Hippocampal formation (tissue), 2 donors: ENCODE measurements at places on chromosomes 7 and 10.

DNA sequence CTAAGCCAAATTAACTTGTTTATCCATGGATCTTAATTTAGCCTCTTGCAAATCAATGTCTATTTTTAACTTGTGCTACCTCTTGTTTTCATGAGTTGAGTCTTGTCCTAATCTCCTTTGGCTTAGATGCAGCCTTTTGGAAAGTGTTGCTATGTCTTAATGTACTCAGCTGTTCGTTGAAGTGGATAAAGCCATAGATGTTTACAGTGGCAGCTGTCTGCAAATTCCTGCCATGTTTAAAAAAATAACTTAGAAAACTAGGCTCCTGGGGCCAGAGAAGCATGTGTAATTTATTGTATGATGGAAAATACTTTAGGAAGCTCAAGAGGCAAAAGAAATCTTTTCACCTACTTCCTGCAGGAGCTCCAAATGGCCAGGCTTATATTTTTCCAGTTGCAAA lies 253.1 kb upstream of the RHOBTB1 start:
- DNase-seq = no peak

DNA sequence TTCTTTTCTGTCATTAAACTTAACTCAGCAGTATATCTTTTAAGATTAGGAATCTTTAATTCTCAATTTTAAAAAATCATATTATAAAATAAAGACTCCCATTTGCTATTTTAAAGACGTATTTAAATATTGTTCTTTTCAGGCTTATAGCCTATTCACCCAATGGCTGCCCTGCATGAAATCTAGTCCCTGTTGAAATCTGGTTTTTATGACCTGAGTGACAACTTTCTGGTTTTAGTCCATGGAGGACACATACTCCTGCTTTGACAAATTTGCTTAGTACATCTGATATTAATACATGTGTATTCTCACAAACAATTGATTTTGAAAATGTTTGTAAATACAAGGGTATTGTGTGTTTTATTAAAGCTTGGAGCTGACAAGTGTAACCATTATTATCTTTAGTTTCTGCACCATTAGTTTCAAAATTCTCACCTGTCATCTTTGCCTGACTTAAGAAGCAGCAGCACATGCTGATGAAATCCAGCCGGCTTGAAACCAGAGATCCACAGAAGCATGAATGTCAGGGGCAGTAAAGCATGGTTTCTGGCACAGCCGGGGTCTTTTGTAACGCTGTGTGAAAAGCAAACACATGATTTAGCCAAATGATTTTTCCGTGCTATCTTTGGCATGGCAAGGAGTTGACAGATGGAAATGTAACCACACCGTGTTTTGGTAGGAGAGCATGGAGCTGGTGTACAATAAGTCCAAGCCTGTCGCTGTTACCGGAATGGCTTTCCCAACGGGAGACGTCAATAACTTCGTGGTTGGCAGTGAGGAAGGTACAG lies 262.8 kb downstream of the DYNC1I1 start:
- DNase-seq = no peak

- DNase-seq = no peak
Measured at GRCh38 chr10:3094609-3095036, 27.3 kb downstream of the PFKP start.

DNA sequence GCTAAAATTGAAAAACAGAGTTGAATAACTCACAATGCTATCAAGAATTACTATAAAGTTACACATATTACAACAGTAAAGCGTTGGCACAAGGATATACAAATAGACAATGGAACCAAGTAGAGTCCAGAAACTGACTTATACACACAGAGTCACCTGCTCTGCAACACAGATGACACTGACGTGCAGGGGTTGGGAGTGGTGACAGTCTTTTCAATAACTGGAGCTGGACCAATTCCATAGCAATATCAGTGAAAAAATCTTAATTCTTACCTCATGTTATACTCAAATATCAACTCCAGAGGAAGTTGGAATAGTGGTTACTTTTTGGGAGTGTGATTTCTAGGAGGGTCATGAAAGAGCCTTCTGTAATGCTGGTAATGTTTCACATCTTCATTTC lies 62.5 kb upstream of the NPY start:
- DNase-seq = no peak

GRCh38 chr7:76395965-76396726 lies 13.4 kb downstream of the SSC4D start:
- DNase-seq = peak; percentile 10

DNA sequence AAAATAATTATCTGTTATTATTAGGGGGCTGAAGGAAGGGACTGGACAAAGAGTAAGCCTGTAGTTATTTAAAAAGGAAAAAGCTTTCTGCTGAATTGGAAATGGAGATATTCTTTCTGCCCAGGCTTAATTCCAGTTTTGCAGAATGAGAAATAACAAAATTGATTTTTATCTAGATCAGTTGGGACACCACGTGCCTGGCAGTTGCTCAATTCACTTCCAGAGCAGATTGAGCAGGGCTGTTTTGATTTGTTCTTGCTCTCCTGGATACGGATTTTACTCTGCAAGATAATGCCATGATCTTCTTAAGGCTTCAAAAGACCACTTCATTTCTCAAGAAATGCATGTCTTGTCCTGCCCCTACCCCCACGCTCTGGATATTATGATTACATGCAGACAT lies 524.3 kb downstream of the TCERG1L start:
- DNase-seq = peak; percentile 3

DNA sequence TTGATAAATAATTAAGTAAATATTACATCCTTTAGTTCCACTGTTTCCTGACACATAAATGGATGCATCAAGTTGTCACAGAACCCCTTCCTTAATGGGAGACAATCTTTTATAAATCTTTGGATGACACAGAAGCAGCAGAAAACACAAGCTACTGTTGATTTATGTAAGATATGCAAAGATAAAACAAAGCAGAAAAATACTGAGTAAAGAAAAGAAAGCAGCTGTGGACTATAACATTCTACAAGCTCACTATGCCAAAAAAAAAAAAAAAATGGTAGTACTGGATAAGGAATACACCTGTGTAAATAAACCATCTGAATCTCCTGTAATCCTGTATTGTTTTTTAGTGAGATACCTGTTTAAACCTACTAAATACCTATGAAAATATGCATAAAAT lies 92.0 kb upstream of the FAM180A start:
- DNase-seq = no peak

- DNase-seq = no peak
Measured at GRCh38 chr10:22637491-22637890, 76.9 kb downstream of the PIP4K2A start.

- peak; percentile 36 for DNase-seq
Measured at GRCh38 chr10:6786579-6787031, 206.5 kb upstream of the PRKCQ start.

- no peak for DNase-seq
Measured at GRCh38 chr7:22202141-22202540, 154.8 kb downstream of the RAPGEF5 start.
